ENCODE measurements at places on chromosomes 6 and 20.

- no peak for DNase-seq
Measured at GRCh38 chr6:18269717-18270116, 5.4 kb upstream of the DEK start.

DNA sequence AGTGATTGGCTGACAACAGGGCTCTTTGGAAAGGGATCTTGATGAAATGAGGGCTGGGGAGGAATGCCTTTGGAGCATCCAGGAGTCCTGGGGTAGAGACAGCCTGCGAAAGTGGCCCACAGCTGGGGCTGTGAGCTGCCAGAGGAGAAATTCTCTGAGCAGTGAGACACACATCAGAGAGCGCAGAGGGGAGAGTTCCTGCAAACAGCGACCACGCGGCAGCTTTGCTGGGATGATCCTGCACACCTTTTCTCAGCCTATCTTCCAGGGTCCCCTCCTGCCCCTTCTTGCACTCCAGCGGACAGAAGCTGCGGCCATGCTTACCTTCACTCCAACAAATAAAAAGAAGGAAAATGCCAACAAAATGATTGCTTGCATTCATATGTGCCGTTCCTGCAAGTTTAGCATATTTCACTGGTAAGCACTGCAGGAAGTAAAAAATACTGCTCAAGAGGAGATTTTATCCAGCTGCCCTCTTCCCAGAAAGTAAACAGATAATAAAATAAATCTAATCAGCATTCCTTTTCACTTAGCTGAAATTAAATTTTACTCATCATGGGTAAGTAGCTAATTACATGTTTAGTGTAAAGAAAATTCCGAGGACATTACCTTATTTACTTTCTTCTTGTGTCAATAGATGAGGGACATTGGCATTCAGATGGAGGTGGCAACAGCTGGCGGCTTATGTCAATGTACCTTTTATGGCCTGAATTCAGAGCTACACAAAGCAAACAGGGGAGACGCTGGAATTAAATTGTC lies 339.9 kb upstream of the ARID1B start:
- DNase-seq, result no peak

DNA sequence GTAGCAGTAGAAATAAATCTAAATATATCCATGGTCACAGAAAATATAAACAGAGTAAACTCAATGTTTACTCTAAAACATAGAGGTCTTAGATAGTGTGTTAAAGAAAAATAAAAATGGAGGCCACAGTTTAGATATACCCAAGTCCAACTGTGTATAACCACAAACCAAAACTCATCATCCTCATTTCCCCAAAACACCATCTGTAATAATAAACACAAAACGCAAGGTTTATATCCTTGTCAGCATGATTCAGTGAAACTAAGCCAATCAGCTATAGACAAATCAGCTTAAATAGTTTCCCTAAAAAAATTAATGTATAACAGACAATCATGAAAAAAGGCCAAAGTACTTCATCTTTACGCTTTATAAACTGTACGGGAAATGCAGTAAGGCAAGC lies 2.7 kb upstream of the HACE1 start:
- DNase-seq, result no peak

GRCh38 chr6:146312608-146313007 lies 231.0 kb upstream of the RAB32 start:
- no peak for DNase-seq

DNA sequence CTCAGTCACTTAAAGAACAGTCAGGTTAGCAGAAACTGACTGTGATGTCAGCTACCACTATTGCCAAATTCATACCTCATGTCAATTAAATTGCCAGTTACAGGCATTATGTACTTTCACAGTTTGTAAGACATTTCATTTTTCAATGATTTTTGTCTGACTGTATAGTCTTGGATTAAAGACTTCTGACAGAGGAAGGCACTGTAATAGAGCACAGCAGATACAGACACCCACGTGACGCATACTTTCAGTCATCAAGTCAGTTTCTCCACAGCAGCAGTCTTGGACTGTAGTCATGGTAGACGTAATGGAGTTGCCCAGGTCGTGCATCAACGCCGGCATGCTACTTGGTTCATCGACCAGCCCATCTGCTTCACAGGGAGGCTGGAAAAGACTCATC lies 29.5 kb upstream of the ELOVL5 start:
- DNase-seq, result no peak

DNA sequence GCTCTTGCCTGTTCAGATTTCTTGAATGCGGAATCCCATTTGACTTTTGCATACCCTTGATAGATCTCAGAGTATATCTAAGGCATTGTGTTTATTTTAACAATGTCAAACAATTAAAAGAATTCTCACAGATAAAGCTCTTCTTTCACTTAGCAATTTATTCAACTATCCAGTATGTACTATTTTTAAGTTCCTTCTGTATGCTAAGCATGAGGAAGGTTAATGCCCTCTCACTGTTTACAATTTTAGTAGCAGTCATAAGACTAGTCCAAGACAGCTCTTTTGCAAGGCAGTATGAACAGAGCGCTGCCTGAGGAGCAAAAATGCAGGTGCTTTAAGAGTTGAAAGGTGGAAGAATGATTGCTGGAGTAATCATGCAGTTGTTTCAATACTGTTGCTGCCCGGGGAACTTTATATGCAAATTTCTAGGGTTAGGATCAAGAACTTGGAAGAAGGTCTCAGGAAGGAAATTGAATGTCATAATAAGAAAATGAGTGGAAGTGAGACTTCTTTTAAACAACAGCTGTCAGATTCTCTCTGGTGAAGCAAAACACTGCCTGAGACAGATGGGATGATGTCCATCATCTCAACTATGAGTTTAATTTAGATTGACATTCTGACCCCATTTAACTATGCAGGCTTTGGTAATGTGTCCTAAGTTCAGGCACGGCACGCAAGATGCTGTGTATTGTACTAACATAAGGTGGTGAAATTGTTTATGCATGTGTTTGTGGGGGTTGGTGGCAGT lies 1303.5 kb upstream of the CITED2 start:
- DNase-seq, result peak; percentile 13

GRCh38 chr20:8342391-8342790 lies 210.3 kb downstream of the PLCB1 start:
- no peak for DNase-seq

DNA sequence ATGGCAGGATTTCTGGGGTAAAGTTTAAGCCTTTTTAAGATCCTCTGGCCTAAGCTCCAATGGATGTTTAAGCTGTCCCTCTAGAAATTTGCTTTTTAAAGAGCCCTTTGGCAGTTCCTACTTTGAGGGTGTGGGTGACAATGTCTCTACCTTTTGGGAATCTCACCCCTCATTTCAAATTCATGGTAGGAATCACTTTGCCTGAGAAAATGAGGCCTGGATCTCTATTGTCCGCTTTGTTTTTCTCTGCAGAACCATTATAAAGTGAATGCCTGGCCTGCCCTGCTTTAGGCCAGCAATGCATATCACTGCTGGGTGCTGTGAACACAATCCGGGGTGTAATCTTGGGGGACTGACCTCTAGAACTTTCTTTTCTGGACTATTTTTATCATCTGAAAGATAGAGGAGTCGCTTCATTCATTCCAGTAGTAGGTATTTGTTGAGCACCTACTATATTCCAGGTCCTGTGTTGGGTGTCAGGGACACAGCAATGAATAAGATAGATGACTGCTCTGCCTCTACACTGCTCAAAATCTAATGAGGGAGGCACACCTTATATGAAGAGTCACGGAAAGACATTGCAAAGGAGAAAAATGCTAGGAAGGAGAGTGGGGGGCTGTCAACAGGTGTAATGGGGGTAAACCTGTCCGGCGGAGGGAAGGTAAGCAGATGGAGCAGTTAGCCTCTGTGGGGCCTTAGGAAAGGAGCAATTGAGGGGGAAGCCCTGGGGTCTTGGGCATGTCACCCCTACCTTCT lies 8.6 kb upstream of the COMMD7 start:
- DNase-seq, result no peak

GRCh38 chr6:134517145-134517658 lies 199.3 kb upstream of the SGK1 start:
- DNase-seq, result peak; percentile 75

DNA sequence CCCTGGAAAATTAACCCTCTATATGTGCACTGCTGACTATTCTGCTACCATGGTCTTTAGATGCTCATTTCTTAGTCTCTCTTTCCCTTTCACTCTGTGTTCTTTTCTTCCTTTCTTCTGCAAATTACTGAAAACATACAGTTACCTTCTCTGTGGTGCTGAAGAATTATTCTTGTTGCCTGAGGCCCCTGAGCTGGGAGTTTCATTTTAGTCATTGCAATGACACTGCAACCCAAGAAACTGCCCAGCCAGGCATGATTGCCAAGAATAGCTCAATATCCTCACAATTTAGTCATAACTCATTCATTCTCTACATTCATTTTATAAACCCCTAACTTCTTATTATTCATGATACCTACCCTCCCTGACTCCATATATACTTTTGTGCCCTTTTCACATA lies 245.8 kb upstream of the RAB32 start:
- no peak for DNase-seq

DNA sequence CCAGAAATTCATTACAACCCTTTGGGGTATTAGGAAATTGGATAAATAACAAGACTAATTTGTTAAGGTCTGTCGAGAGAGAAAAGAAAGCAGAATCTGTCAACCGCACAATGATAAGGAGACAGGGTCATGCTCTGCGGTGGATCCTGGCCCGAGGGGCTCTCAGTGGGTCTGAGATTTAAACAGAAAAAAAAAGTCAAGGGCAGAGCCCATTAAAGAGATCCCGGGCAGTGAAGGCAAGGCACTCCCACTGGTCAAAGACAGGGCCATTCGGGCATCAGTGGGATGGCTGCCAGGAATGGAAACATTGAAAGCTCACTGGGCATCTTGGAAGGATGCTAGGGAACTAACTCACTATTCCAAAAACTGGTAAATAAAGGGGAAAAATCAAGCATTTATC lies 77.9 kb downstream of the GNAS-AS1 start:
- no peak for DNase-seq

- peak; percentile 22 for DNase-seq
Measured at GRCh38 chr20:46307139-46307998, 929 bp downstream of the CDH22 start.

GRCh38 chr6:13559251-13559650 lies 15.2 kb upstream of the SIRT5 start:
- no peak for DNase-seq

DNA sequence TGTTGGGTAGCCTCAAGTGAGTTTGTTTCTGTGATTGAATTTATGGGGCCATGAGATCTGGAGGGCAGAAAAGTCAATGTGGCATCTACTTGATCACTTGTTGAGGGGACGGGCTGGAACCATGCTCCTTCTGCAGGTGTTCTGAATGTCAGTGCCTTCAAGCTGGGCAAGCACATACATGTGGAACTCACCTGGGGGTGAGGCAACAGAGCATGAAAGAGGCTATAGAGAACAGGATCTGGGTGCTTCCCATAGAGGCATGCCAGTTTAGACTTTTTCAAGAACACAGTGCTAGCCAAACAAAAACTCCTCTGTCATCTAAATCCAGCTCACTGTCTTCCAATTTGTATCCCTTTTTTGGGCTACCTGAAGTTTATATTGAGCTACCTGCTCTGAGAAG lies 77.8 kb upstream of the SLC35B3 start:
- DNase-seq, result no peak

GRCh38 chr20:33124994-33125393 lies 43.0 kb upstream of the BPIFA2 start:
- no peak for DNase-seq

GRCh38 chr20:22320245-22320915 lies 264.0 kb downstream of the FOXA2 start:
- no peak for DNase-seq

GRCh38 chr20:56637576-56637975 lies 8.5 kb downstream of the TFAP2C start:
- no peak for DNase-seq

GRCh38 chr20:14049111-14049510 lies 53.8 kb downstream of the MACROD2 start:
- no peak for DNase-seq

- no peak for DNase-seq
Measured at GRCh38 chr6:158205169-158205944, 37.2 kb downstream of the GTF2H5 start.

DNA sequence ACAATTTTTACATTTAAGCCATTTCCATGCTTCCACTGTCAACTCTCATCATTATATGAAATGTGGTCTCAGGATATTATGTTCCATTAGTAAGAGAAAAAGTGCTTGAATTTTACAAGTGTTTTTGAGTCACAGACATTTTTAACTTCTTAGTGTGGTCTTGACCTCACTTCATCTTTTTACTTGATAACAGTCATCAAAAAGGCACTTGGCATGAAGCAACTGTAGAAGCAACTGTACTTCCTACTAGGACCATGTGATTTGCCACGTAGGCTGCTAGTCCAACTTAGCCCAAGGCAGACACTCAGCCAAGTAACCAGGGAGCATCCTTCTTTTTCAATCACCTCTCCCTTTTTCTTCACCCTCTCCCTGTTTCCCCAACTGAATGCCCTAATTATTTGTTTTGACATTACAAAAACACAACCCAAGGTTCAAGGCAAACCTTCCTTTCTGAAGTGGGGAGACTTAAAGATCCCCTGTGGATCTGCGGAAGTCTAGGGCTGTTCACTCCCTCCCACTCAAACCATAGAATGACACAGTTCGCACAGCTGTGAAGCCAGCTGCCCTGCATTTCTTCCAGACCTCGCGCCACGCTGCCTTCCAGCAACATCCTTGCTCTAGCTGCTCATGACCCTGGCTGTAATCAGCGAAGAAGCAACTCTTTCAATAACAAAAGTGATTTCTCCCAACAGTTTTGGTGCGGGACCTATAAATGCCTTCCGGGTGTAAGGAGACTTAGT lies 45.0 kb downstream of the PHACTR1 start:
- DNase-seq, result no peak

DNA sequence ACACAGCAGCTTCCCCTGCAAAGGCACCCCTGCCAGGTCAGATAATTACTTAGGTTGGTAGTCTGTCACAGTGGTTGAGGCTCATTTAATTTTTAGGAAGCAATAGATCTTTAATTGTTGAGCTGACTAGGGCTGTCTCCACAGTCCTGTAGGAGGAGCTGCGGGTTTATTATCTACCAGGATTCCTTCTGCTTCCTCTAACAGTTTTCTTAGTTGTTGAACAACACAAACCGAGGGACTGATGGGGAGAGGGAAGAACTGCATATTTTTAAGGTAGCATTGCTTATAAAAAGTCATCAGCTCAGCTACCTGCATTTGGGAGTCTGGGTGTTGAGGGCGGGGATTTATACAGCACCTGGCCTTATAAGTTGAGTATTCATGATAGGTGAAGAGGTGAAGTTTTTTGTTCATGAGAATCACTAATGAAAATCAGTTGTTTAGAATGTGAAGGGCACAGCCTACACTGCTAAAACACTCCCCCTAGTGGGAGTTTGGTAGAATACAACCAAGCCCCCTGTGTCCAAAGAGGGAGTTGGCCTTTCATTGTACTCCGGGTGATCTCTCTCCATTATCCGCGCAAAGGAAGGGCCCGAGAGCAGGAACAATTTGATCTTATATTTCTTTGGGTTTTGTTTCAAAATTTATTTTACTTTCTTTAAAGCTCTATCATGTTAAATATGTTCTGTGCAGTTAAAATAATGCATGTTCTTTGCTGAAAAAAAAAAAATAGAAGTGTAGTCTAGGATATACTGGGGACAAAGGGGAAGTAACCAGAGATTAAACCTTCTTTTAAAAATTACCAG lies 69.6 kb downstream of the SSR1 start:
- peak; percentile 69 for DNase-seq

All from endothelial cell of umbilical vein (primary cell).